ENCODE measurements at places on chromosomes 6 and 20.

DNA sequence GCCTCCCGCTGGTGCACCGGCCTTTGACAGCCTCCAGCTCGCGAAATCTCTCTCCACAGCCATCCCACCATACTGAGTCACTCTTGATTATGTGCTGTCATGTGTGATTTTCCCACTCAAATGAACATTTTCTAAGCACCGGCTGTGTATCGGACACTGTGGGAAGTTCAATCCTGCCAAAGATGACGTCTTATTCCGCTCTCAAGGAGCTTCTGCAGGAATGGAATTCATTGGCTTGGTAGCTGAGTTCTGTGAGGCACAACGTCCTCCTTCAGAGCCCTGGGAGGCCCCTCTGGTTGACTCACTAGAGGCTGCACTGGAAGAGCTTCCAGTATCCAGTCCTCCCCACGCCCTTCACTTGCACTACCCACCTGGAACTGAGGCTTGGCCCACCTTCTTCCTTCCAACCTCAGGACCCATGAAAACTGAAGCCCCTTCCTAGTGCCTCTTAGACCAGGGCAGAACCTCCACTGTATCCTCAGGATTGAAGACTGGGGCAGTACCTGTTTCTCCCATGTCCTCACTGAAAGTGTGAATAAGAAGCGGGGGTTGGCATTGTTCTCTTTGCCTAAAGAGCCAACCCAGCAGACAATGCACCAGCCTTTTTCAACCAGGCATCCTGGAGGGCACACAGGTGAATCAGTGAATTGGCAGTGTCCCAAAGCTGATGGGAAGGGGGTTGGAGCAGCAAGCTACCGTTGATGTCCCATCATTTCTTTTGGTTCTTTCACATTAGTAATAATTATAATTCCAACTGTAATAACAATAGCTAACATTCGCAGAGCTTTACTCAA, 1.7 kb downstream of the UNC5CL start:
- no peak for DNase-seq

DNA sequence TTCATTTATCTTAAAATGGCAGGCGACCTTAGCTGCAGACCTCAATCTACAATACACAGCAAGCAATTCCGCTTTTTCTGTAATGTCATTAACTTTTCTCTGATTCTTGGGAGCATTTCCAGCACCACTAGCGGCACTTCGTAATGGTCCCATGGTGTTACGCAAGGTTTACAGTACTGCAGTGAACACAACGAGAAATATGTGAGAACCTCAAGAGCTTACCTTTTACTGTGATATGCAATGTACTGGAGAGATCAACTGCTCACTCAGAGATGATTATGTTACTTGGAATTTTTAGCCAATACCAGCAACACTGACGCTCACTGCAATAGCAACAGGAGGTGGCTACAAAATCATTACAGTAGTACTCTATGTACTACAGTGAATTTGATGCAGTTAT, 2.8 kb upstream of the CEP43 start:
- no peak for DNase-seq

DNA sequence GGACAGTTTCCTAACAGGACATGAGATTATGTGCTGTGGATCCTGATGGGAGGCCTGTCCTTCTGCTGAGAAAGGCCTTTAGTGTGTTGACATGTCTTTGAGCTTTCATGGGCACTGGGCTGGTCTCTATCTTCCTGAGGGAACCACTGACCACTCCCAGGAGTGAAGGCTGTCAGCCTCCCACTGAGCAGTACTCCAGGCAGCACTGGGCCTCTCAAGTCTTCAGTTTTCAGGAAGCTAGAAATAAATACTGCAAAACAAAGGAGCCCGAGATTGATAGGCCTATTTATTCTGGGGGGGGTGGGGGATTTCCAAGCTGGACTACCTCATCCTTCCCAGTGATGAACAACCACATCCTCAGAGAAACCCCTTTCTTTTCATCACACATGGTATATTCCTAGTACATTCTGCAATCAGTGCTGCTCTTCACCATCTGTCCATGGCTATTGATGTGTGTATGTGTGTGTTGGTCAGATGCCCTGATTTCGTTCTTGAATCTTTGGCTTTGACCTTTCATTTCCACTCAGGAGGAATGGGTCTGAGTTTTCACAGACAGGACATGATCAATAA, 180.9 kb upstream of the SPTLC3 start:
- no peak for DNase-seq

DNA sequence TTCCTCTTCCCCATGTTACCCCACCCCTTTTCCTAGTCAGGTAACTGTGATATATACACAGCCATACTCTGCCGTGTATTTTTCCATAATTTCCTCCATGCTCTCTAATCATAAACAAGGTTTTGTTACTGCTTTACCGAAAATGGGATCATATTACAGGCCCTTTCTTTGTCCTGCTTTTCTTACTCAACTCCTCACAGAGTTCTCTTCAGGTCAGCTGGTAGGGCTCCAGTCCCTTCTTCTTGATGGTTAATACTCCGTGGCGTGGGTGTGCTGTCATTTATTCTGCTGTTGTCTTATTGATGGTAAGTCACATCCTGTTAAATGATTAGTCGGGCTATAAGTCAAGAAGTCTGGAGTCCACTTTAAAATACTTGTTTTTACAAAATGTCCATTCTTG, 24.9 kb upstream of the PI16 start:
- no peak for DNase-seq
